Diencephalon (tissue), 1 donor: ENCODE measurements at places on chromosomes 13 and 19. TPM values are rescaled to one million over a fixed set of nuclear protein-coding genes. Genes with fewer than 3 reads are reported as not detected.

Gene KANK3
- total RNA-seq: 6.0 TPM

Gene ELSPBP1
- not detected for total RNA-seq

Gene C19orf47
- total RNA-seq: 18.0 TPM

Gene PPP1R15A
- total RNA-seq: 21.5 TPM

Gene SGCG
- 0.69 TPM for total RNA-seq

Gene ANGPTL4
- total RNA-seq: 1.6 TPM

Gene OVOL3
- not detected for total RNA-seq

Gene PGLYRP1
- total RNA-seq: not detected

Gene FGF14
- total RNA-seq: 77.3 TPM

Gene IGFL3
- total RNA-seq: not detected

Gene ARL11
- total RNA-seq: 0.23 TPM

Gene FXYD7
- total RNA-seq: 22.1 TPM

Gene PSG7
- not detected for total RNA-seq

Gene TLE6
- 3.9 TPM for total RNA-seq

Gene POU2F2
- total RNA-seq: 5.5 TPM
